Right forelimb (tissue), 1 donor: ENCODE measurements at places on chromosomes 3 and 15.

DNA sequence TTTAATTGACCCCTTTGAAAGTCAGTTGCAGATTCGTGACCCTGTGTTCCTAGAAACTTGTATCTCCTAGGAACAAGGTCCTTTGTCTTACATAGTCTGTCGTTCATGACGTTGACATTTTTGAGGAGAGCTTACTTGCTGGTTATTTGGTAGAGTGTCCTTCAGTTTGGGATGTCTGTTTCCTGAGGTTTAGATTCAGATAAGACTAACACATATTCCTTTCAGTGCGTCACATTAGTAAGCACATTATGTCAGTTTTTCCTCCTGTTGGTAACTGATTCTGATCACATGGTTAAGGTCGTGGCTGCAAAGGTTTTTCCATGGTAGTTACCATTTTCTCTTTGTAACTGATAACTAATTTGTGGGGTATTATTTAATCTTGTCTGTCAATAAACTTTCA lies 80.8 kb downstream of the PCCB start:
- no peak for DNase-seq

DNA sequence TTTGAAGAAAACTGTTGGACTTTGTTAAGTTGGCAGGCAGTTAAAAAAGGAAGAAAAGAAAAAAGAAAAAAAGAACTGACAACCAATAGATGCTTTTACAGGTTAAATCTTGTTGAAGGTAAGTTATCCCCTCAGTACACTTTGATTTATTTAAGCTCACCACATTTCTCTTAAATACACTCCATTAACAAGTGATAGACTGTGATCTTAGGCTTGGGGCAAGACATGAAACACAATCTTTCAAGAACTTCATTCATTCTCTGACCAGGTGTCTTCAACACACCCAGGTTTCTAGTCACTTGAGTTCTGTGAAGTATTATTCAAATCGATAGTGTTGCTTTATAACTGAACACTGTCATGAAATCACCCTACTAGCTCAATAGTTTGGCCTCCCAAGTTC lies 751.9 kb downstream of the ROBO1 start:
- no peak for DNase-seq

GRCh38 chr3:132007617-132008016 lies 27.2 kb downstream of the CPNE4 start:
- no peak for DNase-seq

GRCh38 chr3:123071146-123071545 lies 4.3 kb downstream of the PDIA5 start:
- DNase-seq, result no peak

- no peak for DNase-seq
These were observed 78.8 kb downstream of the PDCD6IP start for GRCh38 chr3:33877187-33877586.

DNA sequence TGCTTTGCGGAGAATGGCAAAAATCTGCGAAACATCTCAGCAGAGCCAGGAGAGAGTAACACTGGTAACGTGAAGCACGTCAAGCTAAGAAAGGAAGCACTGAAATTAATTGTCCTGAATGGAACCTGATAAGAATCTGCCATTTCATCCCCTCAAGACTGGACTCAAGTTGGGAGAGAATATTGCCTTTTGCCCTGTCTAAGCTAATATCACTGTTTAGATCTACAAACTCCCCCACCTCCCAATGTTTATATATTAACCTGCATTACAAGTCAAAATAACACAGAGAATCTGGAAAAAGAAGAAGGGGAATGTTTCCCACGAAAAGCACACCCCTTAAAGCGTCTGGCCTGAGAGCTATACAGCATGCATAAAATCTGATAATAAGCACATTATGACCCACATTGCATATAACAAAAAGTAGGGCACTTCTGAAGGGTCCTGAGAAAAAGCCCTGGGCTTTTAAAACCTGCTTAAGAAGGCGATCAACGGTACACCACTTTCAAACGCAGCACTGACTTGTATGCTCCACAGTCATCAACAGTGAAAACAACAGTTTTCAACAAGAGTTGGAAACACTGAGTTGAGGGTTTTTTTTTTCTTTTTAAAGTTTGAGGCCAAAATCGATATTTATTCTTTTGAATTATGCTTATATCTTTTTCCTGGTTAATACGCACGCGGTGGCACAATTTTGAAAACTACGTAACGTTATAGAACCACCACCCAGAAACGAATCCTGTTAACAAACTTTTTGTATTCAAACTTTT lies 1.4 kb upstream of the KAT2B start:
- DNase-seq, result no peak

DNA sequence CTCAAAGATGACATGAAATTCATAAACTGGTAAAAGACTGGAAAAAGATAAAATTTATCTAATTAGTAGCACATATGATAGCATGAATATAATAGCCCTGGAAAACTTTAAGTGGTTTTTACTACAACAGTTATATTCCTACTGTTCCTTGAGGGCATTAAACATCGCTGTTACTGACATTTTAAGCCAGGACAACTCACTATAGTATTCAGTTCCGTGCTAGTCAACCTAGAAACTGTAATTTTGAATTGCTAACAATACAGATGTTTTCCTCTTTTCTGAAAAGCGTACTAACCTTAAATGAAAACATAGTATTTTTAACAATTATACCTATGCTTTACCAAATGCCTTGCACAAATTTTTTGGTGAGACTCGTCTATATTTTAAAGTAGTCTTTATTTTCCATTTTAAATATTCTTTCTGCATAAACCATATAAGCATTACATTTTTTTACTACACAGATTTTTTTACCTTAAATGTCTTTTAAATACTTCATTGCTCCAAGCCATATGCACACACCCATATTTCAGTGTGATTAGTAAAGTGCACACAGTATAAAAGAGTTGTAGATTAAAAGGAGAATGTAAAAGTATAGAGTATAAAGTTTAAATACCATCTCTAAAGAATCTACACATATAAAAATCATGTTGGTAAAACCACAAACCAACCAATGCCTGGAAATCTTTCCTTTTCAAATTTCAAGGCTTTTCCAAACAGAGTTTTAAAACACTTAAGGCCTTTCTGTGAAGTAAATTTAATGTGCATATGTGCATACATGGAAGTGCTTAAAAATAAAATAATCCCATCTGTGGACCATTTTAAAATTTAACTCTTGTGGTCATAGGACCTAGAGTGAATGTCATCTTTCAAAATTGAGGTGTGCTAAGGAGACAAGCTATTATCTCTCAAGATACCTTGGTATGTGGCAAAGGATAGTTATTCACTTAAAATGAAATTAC lies 20.1 kb upstream of the CBLB start:
- DNase-seq, result no peak

- no peak for DNase-seq
These were observed 14.5 kb downstream of the SRPRB start for GRCh38 chr3:133820129-133820528.

DNA sequence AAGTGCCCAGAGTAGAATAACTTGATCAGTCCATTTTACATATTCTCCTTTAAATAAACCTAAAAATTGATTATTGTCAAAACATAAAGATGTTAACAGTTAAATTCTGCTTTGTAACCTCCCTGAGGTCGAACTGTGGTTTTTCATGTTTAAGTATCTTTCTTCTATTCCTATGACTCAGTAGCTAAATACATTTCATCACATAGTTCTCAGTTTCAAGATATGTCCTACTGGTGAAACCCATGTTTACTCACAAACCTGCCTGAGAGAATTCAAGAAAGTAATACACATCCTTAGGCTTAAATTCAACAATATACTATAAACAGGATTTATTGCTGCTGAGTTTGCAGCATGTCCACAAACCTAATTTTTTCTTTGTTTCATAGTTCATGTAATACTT lies 692.9 kb downstream of the ZPLD1 start:
- no peak for DNase-seq

DNA sequence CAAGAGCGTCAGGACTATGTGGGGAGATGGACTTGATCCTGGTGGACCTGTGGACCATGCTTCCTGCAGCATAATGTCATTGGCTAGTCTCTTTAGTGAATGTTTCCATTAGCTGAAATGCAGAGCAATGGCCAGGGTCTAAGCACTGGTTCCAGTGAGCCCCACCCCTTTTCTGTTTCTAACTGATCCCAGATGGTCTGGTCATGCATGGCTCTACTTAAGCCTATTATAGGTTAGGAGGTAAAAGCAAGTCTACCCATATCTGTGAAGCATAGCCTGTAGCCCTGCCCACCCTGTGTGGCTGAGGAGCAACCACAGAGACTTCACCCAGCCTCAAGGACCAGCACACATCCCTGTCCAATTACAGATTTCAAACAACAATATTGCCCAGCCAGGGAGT lies 419.2 kb downstream of the ZNF385D start:
- no peak for DNase-seq

DNA sequence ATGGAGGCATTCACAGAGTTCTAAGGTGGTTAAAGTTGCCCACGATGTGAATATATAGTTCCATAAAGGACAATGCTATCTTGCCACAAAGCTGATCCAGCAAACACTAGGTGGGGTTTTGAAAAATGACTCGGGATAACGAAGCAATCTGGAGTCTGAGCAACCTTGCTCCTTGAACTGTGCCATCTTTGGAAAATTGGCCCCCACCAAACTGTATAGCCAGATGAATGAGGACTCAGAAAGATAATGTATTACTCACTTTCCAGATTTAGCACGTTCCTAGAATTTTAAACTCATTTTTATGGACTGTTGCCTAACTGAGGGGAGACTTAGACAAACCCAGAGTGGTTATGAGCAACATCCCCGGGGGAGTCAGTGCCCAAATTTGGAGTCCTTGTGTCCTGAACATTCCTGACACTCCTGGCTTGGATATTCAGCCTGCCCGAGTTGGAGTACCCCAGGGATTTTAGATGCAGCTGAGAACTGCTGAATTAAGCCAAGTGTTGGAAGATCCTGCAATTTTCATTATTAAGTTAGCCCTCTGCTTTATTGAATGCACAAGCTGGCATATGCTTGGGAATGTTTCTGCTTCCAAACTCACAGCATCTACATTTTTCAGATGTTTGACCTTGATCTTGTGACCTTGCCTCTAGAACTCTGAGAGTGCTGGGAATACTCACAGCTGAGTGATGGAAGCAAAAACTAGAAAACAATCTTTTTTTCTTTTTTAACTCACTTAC lies 8.8 kb upstream of the MAGI1 start:
- DNase-seq, result no peak

- DNase-seq, result no peak
These were observed 12.9 kb downstream of the PCYT1A start for GRCh38 chr3:196274585-196274984.

GRCh38 chr3:120155108-120155507 lies 60.9 kb upstream of the GSK3B start:
- no peak for DNase-seq

DNA sequence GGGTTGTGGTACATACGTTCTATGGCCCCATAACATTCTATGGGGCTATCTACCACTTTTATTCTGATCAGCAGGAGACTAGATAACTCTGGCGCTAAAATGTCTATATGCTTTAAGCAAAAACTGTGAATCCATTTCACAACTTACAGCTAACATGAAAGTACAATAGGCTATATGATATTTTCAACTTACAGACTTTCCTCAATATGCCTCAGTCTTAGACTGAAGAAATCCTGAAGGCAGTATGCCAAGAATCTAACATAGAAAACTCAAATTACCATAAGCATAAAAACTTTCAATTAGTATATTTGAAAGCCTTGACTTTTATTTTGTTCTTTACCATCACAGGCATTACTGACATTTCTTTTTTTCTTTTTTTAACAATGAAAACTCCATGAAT lies 81.4 kb downstream of the CBLB start:
- no peak for DNase-seq

DNA sequence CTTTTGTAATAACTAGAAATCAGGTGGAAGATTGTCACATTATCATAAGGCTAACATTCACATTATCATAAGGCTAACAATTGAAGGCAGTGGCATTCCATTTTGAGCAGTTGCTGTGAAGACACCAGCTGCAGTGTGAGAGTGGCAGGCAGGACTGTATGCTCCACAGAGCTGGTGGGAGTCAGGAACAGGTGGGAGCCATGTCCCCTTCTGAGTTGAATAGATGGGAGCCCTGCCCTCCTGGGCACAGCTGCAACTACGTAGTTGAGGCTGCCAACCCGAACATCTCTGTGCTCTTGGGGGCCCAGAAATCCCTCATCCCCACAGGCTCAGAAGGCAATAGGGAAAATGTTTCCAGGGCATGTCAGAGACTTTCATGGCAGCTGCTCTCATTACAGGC lies 1627.6 kb downstream of the SI start:
- DNase-seq, result no peak

DNA sequence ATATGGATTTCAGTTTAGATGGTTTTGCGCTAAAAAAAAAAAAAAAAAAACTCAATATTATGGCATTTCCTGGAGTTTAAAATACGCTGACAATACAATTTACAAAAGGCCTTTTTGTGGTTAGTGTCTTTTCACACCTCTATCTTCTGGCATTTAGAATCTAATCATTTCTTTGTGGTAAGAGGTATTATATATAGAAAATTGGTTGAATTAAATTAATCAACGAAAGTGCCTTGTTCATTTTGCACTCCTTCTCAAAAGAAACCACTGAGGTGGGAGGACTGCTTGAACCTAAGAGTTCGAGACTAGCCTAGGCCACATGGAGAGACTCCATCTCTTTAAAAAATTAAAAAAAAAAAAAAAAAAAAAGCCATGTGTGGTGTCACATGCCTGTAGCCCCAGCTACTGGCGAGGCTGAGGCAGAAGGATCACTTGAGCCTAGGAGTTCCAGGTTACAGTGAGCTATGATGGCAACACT lies 90.0 kb upstream of the ICE2 start:
- DNase-seq, result no peak

DNA sequence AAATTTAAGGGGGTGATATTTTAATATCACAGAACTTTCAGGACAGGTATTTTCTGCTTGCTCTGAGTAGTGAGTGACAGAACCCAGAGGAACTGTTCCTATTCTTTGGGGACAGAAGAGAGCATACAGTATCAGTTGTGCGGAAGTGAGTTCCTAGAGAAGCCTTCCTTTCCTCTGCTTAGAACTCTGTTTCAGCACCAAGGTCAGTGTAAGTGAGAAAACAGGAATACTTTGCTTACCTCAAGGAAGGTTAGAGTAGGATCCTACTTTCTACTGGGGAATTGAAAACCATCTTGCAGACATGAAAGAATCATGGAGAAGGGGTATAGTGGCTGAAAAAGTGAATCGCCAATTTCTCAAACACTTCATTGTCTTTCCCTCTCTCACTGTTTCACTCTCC lies 542.4 kb downstream of the SQOR start:
- no peak for DNase-seq

- no peak for DNase-seq
These were observed 468.9 kb downstream of the FOXP1 start for GRCh38 chr3:71114610-71115009.
